Stimulated activated memory B cell treated with anti-CD40 and anti-IgM and Interleukin-4, amounts not matched to agents 10 μg/mL and 1 μg/mL and 100 μg/mL, for 72 hours (primary cell): ENCODE measurements at places on chromosomes 7 and 10.

DNA sequence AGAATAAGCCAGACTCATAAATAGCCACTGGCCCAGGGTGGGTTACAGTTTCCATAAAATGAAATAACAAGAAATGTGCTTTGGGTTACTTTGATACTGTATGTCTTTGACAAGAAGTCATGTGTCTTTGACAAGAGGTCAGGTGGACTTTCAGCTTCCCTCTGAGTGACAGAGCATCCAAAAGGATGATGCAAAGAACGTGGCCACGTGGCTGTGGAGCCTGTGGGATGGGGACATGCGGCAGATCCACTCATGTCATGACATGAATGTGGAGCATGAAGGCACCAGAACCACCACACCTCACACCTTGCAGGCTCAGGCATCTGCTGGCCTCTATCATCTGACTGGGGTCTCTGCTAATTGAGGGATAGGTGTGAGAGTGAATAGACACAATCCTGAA is 37.1 kb upstream of the CUX1 start:
- ATAC-seq = no peak

DNA sequence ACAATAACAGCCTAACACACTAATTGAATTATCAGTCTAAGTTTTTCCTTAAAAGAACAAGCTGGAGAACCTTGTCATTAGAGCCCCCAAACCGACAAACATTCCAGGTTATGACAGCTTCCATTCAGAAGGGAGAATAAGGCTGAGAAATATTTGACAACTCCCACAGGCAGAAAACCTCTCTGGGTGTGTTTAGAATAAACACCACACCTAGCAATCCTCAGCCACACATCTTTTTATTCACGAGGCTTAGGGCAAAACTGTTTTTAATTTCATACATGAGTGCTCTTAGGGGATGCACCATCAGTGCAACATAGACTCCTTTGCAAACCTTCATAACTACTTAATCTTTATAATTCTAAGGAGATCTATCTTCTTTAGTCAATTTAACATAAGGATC is 24.2 kb downstream of the STN1 start:
- ATAC-seq = no peak

GRCh38 chr7:1503390-1503789 is 799 bp downstream of the INTS1 start:
- no peak for ATAC-seq

DNA sequence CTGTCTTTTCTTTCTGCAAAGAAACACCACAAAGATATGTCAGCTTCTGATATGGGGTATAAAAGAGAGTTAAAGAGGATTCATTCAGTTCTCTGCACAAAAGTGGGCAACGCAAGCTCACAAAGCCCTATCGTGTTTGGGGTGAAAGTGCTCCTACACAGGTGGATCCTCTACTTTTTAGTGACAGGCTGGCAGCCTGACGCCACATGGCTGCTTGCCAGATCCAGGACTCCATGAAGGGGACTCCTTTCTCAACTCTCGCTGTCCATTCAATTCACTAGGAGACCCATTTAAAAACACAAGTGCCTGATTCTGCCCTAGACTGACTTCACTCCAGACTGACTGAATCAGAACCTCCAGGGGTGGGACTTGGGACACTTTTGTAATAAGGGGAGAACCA is 8.0 kb downstream of the PARP12 start:
- no peak for ATAC-seq
